ENCODE measurements at places on chromosomes 5 and 9. TPM values are rescaled to one million over a fixed set of nuclear protein-coding genes. Genes with fewer than 3 reads are reported as not detected.

GRCh38 chr5:129438322-129438721 lies 21.8 kb upstream of the ADAMTS19 start:
- no peak for DNase-seq

- no peak for DNase-seq
Measured at GRCh38 chr5:108670591-108671289, 77.0 kb upstream of the FER start.

- DNase-seq = no peak
Measured at GRCh38 chr9:109742776-109743348, 37.1 kb upstream of the PALM2AKAP2 start.

GRCh38 chr5:151682751-151683331 lies 3.9 kb downstream of the SPARC start:
- DNase-seq = no peak

Gene SLC45A2
- not detected for total RNA-seq

Gene CDC20B
- total RNA-seq = not detected

Gene MRPL50
- total RNA-seq = 6.9 TPM

Gene SHLD3
- 0.98 TPM for total RNA-seq

Measured in pancreas (tissue), 10 donors.